ENCODE measurements at places on chromosomes 13 and 19.
A peak's percentile ranks its signal among the peaks of the same experiment; 100 is the strongest.

DNA sequence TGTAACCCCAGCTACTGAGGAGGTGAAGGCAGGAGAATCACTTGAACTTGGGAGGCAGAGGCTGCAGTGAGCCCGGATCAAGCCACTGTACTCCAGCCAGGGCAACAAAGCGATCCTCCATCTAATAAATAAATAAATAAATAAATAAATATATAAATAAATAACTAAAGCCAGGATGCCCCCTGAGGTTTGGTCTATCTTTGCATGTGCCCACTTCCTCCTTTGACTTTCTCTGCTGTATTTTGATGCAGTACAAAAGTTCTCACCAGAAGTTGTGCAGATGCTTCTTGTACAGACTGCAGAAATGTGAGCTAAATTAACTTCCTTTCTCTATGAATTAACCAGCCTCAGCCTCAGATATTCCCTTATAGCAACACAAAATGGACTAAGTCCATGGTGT is 6.5 kb upstream of the N4BP2L2 start:
- no peak for DNase-seq

DNA sequence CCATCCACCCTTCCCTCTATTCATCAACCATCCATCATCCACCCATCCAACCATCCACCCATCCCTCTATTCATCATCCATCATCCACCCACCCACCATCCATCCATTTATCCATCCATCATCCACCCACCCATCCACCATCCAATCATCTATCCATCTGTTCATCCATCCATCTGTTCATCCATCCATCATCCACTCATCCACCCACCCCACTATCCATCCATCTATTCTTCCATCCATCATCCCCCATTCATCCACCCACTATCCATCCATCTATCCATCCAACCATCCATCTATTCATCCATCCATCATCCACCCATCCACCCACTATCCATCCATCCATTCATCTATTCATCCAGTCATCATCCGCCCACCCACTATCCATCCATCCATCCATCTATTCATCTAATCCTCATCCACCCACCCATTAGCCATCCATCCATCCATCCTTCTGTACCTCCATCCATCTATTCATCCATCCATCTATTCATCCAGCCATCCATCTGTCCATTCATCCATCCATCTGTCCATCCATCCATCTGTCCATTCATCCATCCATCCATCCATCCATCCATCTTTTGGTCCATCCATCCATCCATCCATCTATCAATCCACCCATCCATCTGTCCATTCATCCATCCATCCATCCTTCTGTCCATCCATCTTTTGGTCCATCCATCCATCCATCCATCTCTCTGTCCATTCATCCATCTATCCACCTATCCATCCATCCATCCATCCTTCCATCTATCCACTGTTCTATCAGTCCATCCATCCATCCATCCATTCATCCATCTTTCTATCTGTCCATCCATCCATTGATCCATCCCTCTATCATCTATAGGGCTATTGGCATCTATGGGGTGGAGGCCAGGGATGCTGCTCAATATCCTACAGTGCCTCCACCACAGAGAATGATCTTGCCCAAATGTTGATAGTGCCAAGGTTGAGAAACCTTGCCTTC is 47.5 kb downstream of the CPAMD8 start:
- DNase-seq = no peak

DNA sequence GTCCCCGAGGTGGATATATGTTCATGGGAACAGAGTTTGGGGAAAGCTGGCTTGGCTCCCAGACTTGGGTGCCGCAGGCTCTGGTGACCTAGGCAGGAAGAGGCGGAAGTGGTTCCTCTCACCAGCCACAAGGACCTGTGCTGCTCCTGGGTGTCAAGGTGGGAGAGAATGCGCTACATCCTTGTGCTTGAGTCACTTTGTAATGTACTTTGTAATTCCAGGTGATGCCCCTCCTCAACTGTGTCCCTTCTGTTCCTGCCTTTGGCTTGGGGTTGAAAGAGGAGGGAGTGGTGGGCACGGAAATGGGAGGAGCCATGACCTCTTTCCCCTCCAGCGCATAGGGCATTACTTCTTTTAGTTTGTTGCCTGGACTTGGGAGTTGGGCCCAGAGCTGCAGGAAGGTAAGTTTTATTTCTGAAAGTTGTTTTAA is 10.9 kb downstream of the GARRE1 start:
- no peak for DNase-seq

DNA sequence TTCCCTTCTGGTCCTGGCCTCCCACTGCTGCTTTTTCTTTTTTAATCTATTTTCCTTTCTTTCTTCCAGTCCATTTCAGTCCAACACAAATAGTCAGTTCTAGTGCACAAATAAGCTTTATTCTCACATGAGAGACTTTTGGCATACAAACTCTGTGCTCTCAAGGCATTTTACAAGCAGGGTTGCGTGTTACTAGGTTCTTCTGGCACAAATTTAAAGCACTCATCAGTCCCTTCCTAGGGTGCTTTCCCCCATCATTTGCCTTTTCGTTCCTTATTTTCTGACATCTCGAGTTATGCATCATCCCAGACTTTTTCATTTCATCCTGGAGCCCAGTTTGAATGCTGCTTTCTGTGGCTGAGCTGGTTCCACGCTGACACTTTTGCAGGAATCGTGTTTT is 29.8 kb upstream of the IL17D start:
- DNase-seq = no peak

DNA sequence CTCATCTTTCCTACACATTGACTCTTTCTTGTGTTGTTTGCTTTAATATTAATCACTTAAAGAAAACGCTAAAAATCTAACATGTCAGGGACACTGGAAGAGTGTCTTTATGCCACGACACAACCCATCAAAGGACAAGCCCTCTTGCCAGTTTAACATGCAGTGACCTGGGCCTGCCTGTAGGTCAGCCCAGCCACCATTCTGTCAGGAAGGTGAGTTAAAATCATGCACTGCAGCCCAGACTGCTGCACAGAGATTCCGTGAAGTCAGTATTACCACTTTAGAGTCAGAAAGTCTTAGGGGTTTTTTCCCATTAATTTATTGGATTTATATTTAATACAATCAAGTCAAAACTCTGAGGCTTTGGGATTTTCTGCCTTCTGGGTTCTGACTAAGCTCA is 58.0 kb downstream of the TNFRSF19 start:
- DNase-seq = no peak

- DNase-seq = no peak
Observed at GRCh38 chr13:110341445-110342244, 34.6 kb downstream of the COL4A2 start.

GRCh38 chr19:50695251-50696093 is 24.1 kb downstream of the SHANK1 start:
- peak; percentile 79 for DNase-seq

DNA sequence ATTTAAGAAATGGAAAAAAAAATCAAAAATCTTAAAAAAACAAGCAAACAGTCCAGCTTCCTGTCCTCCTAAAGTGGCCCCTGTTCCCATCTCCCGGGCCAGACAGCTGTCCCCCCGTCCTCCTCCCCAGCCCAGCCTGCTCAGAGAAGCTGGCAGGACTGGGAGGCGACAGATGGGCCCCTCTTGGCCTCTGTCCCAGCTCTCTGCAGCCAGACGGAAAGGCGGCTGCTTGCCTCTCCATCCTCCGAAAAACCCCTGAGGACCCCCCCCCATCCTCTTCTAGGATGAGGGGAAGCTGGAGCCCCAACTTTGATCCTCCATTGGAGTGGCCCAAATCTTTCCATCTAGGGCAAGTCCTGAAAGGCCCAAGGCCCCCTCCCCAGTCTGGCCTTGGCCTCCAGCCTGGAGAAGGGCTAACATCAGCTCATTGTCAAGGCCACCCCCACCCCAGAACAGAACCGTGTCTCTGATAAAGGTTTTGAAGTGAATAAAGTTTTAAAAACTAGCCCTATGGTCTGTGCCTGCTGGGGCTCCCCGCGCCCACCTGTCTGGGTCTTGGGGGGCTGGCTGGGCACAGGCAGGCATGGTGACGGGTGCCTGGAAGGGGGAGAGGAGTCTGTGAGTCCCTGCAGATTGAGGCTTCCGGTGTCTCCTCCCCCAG is 3.8 kb downstream of the GADD45GIP1 start:
- DNase-seq = peak; percentile 43

GRCh38 chr13:72180253-72180952 is 313.4 kb upstream of the DACH1 start:
- DNase-seq = no peak

DNA sequence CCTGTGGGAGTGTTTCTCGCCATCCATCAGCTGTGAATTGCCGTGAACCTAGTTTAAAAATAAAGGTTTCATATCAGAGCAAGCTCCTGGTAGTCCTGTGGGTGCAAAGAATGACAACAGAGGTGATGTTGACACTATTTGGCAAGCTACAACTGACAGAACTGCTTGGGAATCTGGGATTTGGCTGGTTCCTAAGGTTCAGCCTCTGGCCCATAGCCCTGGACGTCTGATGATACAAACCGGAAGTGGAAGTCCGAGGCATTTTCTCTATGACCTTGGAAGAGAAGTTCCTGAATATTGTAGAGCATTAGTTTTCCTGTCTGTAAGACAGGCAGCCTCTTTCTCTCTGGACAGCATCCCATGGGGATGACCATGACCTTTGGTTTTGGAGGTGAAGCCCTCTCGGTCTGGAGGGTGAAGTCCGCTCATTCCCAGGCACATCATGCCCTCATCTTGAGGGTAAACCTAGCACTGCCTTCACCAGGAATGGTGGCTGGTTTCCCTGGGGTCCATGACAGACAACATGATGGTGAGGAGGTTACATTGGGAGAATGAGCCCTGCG is 29.1 kb downstream of the GATAD2A start:
- DNase-seq = no peak

DNA sequence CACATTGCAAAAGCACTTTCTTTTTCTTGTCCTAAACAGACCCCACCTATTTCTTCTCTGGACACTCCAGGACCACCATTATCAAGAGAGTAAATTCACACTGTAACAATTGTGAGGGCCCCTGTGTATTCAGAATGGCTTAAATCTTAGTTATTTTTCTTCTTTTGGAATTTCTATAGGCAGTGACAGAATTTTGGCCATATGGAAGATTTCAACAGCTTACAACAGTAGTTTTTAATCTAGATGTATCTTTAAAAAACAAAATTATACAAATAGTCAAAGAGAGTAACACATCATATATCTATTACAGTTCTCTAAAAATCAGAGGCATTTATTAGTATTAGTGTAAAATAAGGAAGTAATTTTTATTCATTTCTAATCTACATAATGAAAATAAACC is 482.1 kb downstream of the LIG4 start:
- DNase-seq = no peak

GRCh38 chr13:84399320-84400085 is 517.2 kb upstream of the SLITRK1 start:
- peak; percentile 10 for DNase-seq

DNA sequence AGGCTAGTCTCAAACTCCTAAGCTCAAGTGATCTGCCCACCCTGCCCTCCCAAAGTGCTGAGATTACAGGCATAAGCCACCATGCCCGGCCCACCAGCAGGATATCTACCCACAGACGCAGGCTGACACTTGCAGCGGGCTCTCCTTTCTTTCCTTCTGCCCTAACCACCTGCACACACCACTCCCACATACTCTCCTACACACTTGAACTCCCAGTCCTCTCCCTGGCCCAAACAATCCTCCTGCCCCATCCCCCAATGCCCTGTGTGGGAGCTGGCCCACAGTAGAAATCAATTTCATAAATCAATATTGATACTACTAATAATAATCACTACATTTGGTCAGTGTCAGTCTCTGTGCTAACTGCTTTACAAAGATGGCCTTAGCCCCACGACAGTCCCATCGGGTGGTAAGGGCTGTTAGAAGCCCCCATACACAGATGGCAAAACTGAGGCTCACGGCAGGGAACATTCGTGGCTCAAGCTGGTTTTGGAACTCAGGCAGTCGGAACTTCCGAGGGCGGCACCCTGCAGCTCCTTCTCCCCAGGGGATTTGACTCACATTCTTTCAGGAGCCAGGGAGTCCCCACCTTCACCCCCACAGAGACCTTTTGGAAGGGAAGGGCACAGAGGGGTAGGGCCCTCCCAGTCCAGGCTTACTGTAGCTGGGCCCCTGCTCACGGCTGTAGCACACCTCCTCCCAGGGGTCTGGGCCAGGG is 3.4 kb upstream of the DPF1 start:
- DNase-seq = no peak

- DNase-seq = no peak
Observed at GRCh38 chr13:110245416-110245899, 61.5 kb downstream of the COL4A1 start.

DNA sequence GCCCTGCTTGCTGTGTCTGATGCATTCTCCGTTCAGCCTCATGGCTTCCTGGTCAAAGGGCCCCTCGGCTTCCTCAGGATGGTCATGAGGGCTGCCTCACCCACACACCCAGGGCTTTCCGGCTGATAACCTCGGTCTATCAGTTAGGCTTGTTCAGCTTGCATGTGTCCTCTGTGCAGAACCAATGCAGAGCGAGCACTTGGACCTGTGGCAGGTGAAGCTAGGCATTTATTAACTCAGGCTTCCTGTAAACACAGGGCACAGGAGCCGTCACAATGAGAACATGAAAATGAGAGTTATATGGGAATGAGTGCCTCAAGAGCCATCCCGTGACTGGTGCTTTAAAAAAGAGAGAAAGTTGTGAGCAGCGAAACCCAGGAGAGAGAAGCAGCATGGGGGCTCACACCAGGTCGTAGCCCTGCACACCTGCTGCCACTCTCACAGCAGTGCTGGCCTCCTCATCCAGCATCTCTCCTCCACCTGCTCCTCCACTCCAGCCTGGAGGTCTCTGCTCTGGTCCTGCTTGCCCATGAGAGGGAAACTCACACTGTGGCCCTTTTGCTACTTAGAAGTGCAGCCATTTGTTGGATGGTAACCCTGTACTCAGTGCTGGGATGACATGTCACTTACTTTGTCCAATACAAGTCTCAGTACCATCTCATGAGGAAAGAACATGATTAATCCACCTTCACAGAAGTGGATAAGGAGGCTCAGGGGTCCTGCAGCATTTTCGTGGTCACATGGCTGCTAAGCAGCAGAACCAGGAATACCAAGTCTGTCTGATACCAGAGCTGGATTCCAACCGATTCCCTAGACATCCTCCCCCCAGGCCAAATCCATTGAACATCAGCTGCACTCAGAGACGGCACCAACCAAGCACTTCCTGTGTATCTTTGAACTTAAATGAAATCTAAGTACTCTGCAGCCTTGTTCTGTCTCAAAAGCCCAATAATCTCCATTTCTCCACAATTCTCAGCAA is 50.5 kb upstream of the IRS2 start:
- no peak for DNase-seq
